ENCODE measurements at places on chromosomes 11 and 22.
A peak's percentile ranks its signal among the peaks of the same experiment; 100 is the strongest.

DNA sequence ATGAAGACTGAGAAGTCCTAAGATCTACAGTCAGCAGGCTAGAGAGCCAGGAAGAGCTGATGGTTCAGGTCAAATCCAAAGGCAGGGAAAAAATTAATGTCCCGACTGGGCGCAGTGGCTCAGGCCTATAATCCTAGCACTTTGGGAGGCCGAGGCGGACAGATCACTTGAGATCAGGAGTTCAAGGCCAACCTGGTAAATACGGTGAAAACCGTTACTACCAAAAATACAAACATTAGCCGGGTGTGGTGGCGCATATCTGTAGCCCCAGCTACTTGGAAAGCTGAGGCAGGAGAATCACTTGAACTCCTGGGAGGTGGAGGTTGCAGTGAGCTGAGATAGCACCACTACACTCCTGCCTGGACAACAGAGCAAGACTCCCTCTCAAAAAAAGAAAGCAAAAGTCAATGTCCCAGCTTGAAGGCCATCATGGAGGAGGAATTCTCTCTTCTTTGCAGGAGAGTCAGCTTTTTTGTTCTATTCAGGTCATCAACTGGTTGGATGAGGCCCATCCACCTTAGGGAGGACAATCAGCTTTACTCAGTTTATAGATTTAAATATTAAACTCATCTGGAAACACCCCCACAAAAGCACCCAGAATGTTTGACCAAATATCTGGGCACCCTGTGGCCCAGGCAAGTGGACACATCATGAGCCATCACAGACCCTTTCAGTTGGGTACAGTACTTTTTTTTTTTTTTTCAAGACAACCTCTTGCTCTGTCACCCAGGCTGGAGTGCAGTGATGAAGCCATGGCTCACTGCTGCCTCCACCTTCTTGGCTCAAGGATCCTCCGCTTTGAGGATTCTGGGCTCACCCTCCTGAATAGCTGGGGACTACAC, 4.3 kb upstream of the ZC3H7B start:
- no peak for DNase-seq

DNA sequence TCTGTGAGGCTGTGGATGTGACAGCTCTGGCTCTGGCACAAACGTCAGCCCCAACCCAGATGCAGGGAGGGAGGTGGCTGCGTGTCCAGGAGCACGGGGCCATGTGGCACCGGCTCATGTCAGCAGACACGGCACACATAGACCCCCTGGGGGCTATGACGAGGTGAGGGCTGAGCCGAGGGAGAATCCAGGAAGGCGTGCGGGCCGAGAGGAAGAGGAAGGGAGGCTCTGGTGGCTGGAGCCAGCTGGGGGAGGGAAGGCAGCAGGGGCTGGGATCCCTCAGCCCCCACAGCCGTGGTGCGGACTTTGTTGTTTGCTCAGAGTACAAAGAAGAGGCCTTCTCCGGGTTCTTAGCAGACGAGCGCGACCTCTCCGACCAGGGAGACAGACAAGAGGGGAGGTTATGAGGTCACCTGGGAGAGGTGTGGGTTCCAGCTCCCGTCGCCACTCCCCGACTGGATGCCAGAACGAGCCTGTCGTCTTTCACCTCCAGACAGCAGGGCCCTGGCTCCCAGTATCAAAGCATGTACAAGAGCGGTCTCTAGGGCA, 46.1 kb downstream of the CDKN1C start:
- no peak for DNase-seq

GRCh38 chr11:10990637-10991193, 132.9 kb upstream of the ZBED5 start:
- DNase-seq: no peak

DNA sequence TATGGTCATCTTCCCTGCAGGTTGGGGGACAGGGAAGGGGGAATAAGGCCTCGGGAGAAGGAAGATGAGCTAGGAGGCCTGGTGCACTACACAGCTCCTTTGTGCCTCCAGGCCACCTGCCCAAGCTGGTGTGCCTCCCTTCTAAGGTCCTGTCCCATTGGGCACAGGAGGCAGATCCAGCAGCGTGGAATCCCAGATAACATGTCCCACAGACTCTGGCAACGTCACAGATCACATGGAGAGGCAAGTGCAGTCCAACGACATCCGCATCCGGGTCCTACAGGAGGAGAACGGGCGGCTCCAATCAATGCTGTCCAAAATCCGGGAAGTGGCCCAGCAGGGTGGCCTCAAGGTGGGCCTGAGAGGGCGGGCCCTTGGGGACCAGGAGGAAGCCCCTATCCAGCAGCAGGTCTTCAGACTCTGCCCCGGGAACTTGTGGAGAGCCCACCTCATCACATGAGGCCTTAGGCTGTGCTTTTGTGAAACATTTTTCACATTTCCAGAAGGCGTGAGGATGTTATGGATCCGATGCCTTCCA, 11.8 kb downstream of the RNF215 start:
- DNase-seq: no peak

DNA sequence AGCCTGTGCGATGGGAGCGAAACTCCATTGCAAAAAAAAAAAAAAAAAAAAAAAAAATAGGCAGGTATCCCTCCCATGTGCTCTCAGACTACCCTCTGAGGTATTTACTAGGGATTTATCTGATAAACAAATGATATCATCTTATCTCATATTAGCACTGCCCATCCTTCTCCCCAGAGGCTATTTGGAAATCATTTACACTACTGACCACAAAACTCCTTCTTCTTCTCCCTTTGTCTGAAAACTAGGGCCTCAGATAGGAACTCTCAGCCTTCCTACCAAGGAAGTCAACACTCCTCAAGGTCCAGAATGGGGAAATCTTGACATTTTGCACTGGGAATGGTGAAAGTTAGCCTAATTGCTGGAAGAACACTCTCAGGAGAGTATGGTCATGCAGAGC, 46.4 kb downstream of the LARGE2 start:
- no peak for DNase-seq

DNA sequence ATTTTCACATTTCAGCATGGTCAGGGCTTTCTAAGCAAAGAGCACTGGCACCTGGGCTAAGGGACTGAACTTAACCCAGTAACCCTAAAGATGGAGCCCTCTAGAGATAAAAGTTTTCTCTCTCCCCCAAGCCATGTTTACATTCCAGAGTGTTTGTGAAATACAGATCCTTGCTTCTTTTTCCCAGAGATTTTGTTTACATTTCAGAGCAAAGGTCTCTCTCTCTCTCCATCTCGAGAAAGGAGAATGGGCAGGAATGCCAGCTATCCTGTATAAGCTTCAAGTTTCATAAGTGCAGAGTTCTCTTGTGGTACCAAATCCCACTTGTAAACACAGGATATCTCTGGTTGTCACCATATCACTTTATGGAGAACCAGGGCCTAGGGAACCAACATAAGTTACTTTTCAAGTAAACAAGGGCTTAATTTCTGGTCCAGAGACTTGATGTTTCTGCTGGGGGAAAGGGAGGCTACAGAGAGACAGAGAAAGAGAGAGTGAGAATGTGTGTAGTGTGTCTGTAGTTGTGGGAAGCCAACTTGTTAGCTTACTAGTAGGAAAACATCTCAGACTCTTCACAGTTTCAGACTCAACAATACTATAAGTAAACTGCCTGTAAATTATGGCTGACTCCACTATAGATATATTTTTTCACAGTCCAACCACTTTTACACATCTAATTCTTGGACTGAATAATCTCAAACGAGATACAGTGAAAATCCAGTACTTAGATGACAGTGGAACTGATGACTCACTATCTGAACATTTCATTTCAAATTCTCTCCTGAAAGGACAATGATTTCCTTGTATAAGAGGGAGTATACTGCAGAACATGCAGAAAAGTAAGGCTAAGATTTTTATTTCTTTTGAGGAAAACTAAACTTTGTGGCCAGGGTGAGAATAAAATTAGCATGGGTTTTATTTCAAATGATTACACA, 76.2 kb downstream of the ARHGAP32 start:
- no peak for DNase-seq

DNA sequence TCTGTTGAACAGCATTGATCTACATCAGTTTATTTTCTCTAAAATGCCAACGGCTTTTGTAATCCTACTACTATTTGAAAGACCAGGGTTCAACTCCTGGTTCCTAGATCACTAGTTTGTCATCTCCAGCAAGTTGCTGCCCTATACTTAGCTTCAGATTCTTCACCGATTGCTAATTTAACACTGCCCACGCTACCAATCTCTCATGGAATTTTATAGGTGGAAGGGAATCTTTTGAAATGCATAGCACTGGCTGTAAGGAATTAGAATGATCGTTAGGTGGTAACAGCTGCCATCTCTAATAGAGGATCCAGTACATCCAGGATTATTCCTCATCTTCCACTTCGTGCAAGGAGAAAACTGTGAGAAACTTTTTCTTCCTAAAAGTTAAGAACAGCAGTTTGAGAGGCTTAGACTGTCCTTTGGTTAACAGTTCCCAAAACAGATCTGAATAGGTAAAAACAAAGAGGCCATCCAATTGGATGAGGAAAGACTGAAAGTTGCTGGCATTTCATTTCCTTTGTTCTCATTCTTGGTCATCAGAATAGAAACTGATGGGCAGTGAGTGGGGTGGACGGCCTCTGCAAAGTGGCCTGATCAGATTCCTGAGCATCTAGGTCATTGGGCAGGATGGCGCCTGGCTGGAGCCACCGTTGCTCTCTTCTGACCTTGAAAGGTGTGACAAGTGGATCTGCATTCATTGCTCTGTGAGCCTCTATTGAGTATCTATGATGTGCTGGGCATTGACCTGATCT, 236.3 kb upstream of the SORL1-AS1 start:
- DNase-seq: peak; percentile 52

DNA sequence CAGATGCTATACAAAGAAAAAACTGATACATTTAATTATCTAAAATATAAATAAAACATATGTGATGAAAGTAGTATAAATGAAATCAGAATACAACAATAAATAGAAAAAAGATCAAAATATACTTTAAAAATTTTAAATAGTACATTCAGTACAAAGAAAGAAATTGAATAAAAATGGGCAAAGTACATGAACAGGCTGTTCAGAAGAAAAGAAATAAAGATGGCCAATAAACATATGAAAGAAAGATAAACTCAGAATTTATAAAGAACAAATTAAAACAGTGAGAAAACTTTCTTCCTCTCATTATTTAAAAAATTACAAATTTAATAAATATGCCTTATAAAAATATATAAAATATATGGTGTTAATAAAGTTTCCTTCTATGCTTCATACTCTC, 50.5 kb upstream of the AMOTL1 start:
- DNase-seq: no peak

DNA sequence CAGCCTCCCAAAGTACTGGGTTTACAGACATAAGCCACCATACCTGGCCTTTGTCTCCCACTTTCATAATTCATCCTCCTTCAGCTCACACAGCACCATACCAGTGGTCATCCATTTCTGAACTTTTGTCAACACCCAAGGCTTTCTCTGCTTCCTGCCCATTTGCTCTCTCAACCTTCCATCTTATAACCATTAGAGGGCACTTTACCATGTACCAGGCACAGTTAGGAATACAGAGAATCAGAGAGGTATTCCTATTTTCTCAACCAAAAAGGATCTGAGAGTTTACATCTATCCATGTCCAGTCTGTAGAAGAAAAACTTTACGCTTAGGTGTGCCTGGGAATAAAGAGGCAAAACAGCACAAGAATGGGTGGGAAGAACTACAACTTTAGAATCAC, 397.6 kb downstream of the BUD13 start:
- no peak for DNase-seq

DNA sequence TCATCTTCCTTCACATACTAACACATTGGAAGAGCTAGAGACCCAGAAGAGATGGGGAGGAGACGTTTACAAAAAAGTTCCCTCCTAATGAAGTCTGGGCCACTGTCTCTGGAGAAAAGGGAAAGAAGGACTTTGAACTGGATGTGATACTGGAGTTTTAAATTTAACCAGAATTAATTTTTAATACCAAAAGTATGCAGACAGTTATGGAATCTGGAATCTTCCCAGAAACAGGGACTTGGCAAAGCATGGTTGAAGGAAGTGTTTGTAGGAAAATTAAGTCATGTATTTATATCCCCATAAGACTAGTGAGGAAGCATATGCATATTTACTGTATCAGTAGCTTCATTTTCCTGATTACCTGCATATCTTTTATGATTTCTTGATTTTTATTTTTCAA, 215.5 kb downstream of the TTC28 start:
- no peak for DNase-seq

DNA sequence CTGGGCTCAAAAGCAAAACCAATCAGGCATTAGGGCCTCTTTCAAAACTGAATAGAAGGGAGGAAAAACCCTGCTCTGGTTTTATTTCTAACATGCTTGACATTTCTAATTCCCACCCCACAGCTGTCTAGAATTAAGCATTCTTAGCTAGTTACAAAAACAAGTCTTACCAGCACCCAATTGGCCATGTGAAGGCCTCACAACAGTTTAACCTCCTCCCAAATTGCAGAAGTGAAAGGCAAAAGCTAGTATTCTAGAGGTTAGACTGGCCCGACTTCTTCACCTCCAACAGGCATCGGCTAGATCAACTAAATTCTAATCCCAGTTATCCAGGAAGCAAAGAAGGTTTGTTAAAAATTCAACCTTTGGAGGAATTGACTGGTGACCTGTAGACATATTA, 6.5 kb downstream of the SF1 start:
- DNase-seq: no peak

DNA sequence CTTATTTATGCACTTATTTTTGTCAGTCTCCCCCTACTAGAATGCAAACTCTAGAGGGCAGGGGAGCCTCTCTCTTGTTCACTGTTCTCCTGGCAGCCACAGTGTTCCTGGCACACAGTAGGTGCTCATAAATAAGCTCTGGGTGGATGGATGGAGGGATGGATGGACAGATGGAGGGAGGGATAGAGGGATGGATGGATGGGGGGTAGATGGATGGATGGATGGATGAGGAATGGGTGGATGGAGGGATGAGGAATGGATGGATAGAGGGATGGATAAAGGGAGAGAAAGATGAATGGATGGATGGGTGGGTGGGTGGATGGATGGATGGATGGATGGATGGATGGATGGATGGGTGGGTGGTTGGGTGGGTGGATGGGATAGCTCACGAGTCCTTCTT, 13.5 kb downstream of the PVALB start:
- no peak for DNase-seq

GRCh38 chr11:33844236-33844635, 47.6 kb downstream of the LMO2 start:
- no peak for DNase-seq

- no peak for DNase-seq
Observed at GRCh38 chr11:122202161-122202950, 86.3 kb upstream of the BLID start.

DNA sequence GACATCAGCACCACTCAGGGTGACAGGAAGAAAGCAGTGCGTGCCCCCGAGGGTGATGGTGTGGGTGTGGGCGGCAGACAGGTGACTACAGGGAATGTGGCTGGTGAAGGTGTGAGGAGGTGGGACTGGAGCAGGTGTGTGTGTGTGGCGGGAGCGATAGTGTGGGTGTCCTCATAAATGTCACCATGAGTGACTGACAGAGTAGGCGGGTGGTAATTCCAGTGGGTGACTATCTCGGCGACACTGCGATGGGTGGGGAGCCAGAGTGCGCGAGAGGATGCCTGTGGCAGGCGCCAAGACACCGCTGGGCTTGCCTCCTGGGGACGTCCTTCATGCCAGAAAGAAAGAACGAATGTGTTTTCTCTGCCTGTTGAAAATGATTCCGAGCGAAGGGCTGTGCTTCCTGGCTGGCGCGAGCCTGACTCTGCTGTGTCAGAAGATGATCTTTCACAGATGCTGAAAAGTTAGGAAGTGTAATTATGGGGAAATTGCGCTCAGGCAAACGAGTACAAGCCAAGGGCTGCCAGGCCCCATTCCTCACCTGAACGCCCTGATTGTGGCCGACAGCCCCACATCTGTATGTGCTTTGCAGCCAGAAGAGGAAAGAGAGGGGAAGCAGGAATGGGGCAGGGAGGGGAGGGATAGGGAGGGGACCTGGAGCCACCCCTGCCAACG, 98.8 kb upstream of the CD82 start:
- no peak for DNase-seq

- no peak for DNase-seq
Observed at GRCh38 chr11:69807106-69807815, 12.0 kb downstream of the FGF3 start.
